ENCODE measurements at places on chromosomes 1 and 21. TPM values are rescaled to one million over a fixed set of nuclear protein-coding genes. Genes with fewer than 3 reads are reported as not detected.

The C1QB gene
- total RNA-seq, result 34.3 TPM

The LEMD1 gene
- total RNA-seq, result not detected

The CZIB gene
- total RNA-seq, result 46.0 TPM

The POU2F1 gene
- 9.9 TPM for total RNA-seq

GRCh38 chr1:39158327-39159086, 46.0 kb upstream of the MACF1 start:
- no peak for DNase-seq

DNA sequence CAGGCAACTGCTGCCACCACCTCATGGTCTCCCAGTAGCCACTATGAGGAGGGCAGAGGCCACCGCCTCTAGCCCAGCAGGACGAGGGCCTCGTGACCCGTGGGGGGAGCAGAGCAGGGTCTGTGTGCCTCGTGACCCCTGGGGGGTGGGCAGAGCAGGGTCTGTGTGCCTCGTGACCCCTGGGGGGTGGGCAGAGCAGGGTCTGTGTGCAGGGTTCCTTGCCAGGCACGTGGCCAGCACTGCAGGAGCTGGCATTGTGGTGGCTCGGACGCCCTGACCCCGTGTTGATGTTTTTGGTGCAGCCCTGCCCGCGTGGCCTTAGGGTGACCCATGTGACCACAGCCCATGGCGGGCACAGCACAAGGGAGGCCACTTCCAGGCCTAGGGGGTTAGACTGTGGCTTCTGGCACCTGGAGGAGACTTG, 52.8 kb downstream of the SLX9 start:
- DNase-seq, result no peak

GRCh38 chr1:119006406-119007279, 18.5 kb upstream of the TBX15 start:
- no peak for DNase-seq

The UBL4B gene
- not detected for total RNA-seq

DNA sequence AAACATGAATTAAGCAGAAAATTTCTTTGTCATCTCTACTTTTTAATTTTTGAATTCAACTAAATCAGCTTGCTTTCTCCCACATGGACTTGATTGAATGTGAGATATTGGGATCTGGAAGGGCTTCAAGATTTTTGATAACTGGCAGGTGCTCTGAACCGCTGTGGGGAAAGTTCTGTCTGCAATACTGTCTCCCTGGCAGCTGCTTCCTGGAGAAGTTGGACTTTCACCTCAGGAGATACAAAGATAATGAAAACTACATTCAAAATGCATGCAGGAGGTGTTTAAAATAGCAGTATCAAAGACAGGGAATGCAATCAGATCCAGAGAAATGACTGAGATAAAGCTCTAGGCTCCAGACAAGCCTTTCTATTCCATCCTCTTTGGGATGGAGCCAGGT, 338.3 kb downstream of the NEGR1 start:
- no peak for DNase-seq

The RPTN gene
- total RNA-seq, result not detected

The HES2 gene
- not detected for total RNA-seq

The TDRD5 gene
- not detected for total RNA-seq

GRCh38 chr1:179107706-179108629, 26.1 kb downstream of the TOR3A start:
- DNase-seq, result no peak

The TNFRSF4 gene
- 4.3 TPM for total RNA-seq

DNA sequence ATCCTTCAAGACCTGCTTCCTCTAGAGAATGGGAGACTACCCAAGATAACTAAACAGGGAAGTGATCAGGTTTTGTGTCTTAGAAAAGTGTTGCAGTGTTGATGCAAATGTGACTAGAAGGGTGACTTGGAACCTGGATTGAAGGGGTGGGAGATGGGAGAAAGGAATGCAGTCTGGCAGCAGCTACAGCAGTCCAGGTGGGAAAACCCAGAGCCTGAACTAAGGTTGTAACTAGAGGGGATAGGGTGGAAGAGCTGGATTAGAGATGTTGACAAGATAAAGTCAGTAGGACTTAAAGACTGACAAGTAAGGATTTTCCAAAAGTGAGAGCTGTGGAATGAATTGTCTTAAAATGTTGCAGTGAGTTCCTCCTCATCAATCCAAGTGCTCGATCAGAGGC, 7.1 kb upstream of the SHISA4 start:
- DNase-seq, result no peak

DNA sequence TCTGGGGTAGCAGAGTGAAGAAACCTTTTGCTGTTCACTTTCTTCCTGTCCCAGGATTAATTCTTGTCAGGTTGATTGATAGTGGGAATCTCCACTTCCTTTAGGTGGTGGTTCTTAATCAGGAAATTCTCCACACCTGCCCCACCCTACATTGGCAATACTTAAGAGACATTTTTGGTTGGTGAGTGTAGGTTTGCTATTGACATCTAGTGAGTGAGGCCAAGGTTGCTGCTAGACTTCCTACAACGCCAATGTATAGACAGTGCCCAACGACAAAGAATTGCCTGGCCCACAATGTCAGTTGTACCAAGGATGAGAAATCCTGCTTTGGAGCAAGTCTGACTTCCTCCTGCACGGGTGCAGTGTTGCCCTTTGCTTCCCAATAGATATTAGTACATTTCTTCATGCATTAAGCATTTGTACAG, 38.5 kb downstream of the MAP3K7CL start:
- no peak for DNase-seq

GRCh38 chr1:181676269-181676668, 193.0 kb downstream of the CACNA1E start:
- no peak for DNase-seq

The DNAJC28 gene
- total RNA-seq, result 4.6 TPM

DNA sequence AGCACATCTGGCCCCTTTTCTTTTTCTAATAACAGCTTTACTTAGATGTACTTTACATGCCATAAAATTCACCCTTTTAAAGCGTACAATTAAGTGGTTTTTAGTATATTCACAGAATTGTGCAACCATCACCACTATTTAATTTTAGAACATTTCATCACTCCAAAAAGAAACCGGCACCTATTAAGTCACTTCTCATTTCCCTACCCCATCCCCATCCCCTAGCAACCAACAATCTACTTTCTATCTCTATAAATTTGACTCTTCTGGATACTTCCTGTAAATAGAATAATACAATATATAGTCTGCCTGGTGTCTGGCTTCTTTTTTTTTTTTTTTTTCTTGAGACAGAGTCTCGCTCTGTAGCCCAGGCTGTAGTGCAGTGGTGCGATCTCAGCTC, 59.5 kb upstream of the ENAH start:
- DNase-seq, result no peak

DNA sequence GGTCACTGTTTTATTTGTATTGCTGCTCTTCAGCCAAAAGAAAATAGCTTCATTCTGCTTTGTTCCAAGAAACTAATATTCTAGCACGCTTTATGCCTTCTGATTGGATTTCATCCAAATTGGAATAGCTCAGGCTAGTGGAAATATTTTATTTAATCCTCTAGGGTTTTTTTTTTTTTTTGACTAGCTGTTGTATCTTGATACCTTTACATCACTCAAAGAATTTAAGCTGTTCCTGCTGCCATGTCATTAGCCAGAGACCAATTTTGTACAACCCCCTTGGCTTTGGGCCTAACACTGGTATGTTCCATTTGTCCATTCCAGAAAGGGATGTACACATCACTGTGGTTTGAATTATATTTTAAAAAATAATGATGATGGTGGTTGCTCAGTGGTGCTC, 103.0 kb downstream of the DISC1 start:
- DNase-seq, result no peak

The BRDT gene
- not detected for total RNA-seq

GRCh38 chr1:193326296-193326695, 139.9 kb upstream of the B3GALT2 start:
- DNase-seq, result no peak

DNA sequence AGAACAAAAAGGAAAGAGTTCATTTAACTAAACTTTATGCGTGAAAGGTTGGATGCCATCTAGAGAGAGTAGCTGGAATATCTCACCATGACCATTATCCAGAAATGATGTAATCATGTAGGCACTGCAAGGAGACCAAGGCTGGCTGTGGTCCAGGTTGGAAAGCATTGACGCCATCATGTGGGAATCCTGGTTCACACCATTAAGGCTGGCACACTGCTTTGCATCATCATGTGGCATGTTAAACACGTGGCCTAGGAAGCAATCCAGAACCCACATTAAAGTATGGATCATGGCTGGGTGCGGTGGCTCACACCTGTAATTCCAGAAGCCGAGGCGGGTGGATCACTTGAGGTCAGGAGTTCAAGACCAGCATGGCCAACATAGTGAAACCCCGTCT, 4.3 kb downstream of the ADAMTS1 start:
- DNase-seq, result no peak

DNA sequence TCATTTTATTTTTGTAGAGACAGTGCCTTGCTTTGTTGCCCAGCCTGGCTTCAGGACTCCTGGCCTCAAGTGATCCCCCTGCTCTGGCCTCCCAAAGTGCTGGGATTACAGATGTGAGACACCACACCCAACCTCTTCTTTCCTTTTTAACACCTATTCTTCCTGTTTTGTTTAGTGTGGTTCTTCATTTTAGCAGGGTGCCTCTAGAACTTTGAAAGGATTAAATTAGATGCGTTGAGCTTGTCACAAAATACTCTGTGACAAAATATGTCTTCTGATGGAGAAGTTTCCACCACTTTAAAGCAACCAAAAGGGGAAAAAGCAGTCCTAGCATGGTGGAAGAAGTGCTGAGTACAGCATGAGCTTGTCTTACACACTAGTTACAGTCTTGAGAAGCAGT, 42.0 kb downstream of the CDC14A start:
- no peak for DNase-seq

The TMEM222 gene
- 26.8 TPM for total RNA-seq

The BCAR3 gene
- total RNA-seq, result 6.9 TPM

- no peak for DNase-seq
Observed at GRCh38 chr1:90973897-90974798, 47.7 kb downstream of the ZNF644 start.

DNA sequence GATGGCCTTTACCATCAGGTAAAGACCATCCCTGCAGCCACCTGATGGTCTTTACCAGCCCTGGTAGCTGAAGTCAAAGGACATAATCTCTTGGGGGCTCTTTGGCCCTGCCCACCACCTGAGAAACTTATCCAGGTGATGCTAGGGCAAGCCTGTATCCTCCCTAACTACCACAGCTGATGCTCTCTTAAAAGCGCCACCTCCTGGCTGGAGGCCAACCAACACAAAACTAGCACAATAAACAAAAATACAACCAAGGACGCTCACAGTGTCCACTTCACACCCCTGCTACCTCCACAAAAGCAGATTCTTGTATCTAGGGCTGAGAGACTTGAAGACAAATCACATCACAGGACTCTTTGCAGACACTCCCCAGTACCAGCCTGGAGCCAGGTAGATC, 357.1 kb upstream of the POU3F1 start:
- DNase-seq, result no peak

The SMCP gene
- total RNA-seq, result not detected

The TCP10L gene
- 2.5 TPM for total RNA-seq

GRCh38 chr1:57188168-57188567, 222.4 kb upstream of the C8B start:
- DNase-seq, result no peak

The OR6Y1 gene
- not detected for total RNA-seq
